ENCODE measurements at places on chromosomes 6 and 20.

- DNase-seq: no peak
Observed at GRCh38 chr20:59183751-59184150, 20.1 kb downstream of the ZNF831 start.

DNA sequence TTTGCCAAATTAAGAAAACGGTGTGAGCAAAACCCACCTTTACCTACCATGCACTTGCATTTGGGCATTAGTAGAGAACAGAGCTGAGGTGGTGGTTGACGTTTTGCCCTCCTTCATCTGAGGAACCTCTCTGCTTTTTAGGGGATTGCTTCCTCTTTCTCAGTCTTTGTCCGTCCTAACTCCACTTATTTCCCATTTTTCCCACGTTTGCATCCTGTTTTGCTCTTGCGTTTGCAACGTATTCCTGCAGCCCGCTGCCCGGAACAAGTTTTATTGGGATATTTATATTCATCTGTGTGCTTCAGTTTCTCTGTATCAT is 374 bp upstream of the SERINC1 start:
- no peak for DNase-seq

DNA sequence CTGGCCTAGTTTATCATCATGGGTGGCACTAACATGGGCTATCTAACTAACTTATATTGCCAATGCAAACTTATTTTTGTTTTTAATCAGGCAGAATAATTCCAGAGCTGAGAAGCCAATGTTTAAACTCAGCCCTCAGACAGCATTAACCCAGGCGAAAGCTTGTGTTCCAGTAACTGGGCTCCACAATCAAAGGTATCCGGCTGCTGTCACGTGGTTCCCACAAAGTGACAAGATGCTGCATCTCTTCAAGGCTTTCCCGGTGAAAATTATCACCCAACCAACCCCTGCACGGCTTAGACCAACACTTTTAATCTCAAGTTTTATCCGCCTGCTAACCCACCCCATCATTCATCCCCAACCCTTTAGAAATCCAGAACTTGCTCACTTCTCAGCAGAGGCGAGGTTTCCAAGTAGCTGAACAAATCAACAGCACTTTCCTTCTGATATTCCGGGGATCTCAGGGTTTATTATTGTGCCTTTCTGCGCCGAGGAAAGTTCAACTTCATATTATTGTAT is 885 bp downstream of the MTCL3 start:
- DNase-seq: no peak

DNA sequence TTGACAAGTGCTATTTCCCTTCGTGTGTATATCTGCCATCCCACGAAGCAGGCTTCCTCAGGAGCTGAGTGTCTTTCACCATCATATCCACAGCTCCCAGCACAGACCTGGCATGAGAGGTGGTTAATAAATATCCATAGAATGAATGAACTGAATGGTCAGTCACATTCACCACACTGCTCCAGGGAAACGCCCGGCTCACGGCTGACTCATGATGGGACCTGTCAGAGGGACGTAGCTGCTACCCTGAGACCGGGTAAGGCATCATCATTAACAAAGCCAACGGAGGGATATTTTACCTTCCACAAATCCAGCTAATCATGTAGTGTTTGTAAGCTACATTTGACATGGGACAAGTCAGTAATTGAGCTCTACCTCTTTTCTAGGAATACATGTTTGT is 12.5 kb downstream of the AGPAT4 start:
- no peak for DNase-seq

DNA sequence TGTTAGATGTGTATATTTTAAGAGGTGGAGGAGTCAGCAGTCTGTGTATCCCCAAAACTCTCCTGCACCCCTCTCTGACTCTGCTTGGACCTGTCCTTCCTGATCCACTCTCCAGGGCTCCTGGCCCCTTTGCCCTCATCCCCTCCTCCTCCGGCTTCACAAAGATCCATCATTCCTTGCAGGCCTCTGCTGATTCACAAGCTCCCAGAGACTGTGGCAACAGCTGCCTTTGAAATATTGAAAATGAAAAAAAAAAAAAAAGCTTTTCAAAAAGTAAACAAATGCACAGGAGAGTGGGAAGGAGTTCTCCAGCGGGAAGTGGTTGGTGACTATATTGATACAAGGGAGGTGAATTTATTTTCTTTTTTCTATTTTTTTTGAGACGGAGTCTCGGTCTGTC is 330.2 kb upstream of the SULF2 start:
- DNase-seq: no peak

DNA sequence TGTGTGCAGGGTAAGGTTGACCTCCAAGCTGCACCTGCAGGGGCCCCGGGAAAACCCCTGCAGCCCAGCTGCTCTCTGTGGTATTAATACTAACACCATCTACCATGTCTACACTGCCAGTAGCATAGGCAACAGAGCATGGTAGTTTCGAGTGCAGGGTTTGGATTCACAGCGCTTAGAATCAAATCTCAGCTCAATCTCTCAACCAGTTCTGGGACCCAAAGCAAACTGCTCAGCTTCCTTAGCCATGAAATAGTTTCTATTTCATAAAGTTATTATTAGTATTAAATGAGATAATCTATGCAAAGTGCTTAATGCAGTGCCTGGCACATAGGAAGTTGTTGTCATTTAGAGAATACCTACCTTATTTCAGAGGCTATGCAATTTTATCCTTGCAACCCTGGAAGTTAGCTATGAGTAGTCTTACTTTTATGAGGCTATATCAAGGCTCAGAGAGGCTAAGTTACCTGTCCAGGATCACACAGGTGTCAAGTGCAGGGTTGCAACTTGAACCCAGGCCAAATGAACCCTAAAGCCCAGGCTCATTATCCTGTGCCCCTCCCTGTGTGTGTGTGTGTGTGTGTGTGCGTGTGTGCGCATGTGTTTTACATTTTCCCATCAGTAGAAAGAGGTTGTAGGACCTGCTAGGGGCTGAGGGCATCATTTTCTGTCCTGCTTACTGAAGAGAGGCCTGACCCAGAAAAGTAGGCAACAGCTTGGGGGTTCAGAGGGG is 27.6 kb upstream of the MRPS18A start:
- no peak for DNase-seq

Data from activated T-cell treated with anti-CD3 and anti-CD28 coated beads, Interleukin-2, amount 50 U/mL, for 1 hour (primary cell).